ENCODE measurements at places on chromosomes 7 and 10. TPM values are rescaled to one million over a fixed set of nuclear protein-coding genes. Genes with fewer than 3 reads are reported as not detected.

DNA sequence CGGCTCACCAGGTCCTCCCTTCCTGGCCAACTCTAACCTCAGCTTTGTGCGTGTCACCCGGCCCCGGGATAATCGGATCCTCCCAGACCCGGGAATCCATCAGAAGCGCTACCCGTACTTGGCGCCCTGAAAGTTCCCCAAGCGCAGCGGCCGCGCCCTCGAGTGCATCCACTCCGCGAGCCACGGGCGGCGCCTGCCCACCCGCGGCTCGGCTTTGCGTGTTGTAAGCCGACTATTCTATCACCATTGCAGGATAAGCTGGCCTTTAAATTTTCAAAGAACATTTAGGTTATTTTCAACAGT lies 35.7 kb upstream of the EBLN1 start:
- no peak for DNase-seq

GRCh38 chr10:7928536-7928935 lies 110.2 kb downstream of the TAF3 start:
- no peak for DNase-seq

GRCh38 chr7:121761399-121761798 lies 111.6 kb upstream of the PTPRZ1 start:
- peak; percentile 4 for DNase-seq

GRCh38 chr10:77189075-77189474 lies 448.5 kb downstream of the KCNMA1 start:
- DNase-seq: no peak

DNA sequence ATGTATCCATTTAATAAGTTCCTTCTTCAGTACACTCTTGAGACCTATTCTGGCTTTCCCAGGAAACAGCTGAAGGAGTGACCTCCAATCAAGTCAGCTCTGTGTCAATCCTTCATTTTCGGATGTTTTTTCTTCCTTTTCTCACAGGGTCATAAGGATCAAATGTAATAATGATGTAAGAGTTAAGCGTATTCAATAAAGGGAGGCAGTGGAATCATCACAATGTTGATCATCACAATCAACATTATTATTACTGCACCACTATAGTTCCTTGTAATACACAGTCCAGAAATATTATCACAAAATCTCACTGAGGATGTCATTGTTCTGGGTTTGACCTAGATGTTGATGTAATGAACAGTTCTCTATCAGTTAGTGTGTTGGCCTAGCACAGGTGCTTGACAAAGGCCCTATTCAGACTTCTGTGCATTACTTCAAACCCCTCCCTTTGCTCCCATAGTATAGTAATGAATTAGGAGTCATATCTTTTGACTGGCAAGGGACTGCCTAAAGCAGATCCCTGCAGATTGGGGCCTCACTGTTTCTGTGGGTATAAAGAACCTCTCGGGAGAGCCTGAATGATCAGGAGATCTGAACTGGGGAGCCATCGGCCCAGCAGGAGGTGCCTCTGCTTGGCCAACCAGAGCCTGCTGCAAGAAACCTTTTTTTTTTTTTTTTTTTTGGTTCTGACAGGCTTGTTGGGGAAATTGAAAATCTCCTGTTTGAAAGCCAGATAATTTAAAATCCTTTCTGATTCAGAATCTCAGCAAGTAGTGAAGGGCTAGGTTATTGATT lies 100.6 kb downstream of the KAT6B start:
- DNase-seq: no peak

GRCh38 chr10:93859049-93859655 lies 34.6 kb upstream of the SLC35G1 start:
- DNase-seq: no peak

- no peak for DNase-seq
Measured at GRCh38 chr7:143354965-143355364, 7.5 kb downstream of the FAM131B start.

- peak; percentile 60 for DNase-seq
Measured at GRCh38 chr7:131110297-131111080, 217.2 kb upstream of the MKLN1 start.

DNA sequence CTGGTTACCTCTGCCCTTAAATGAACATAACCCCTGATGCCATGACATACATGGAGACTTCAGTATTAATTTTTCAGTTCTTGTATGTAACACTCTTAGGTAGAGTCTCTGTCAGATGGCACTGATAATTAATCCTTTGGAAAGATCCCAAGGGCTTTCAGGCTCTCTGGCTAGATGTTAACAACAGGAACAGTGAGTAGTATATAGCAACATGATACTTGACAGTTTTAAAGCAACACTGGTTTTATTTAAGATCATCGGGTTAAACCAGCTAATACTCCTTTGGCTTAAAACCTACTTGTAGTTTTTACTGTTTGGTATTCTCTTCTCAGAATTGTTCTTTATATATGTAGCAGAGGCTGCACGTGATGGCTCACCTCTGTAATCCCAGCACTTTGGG lies 27.3 kb downstream of the AHCYL2 start:
- no peak for DNase-seq

DNA sequence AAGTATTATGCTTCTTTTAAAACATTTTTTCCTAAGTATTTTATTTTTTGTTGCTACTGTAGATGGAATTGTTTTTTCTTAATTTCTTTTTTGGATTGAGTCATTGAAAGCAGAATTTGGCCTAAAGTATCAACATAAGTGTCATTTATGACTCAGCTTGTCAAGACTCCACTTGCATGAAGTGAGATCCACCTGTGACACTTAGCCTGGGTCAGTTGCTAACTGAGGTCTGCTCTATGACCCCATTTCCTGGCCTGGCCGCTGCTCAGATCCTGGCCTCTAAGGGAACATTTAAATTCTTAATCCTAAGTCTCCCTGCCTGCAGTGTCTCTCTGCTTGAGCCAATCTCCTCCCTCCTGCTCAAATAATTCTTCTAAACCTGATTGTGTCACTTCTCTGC lies 35.5 kb downstream of the TMEM270 start:
- DNase-seq: peak; percentile 86

- peak; percentile 94 for DNase-seq
Measured at GRCh38 chr7:29987811-29988317, 1.7 kb downstream of the SCRN1 start.

GRCh38 chr10:133353202-133353959 lies 4.4 kb downstream of the FUOM start:
- DNase-seq: no peak

DNA sequence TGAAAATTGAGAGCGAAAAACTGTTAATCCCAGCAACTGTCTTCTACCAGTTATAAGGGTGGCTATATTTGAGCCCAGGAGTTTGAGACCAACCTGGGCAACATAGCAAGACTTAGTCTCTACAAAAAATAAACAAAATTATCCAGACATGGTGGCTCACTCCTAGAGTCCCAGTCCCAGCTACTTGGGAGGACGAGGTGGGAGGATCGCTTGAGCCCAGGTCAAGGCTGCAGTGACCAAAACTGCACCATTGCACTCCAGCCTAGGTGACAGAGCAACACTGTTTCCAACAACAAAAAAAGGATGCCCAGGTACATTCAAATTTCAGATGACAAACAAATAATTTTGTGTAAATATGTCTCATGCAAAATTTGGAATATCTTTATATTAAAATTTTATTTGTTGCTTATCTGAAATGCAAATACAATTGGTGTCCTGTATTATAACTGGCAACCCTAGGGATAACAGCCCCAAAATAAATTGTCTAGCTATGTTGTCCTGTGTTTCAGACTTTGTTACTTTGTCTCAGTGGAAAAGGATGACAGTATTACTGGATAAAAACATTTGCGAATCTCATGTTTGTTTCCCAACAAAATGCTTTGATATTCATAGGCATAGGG lies 26.7 kb downstream of the FAM171A1 start:
- DNase-seq: no peak

- DNase-seq: no peak
Measured at GRCh38 chr7:15821484-15822427, 135.3 kb upstream of the MEOX2 start.

GRCh38 chr7:120805636-120806388 lies 52.1 kb downstream of the TSPAN12 start:
- peak; percentile 60 for DNase-seq

DNA sequence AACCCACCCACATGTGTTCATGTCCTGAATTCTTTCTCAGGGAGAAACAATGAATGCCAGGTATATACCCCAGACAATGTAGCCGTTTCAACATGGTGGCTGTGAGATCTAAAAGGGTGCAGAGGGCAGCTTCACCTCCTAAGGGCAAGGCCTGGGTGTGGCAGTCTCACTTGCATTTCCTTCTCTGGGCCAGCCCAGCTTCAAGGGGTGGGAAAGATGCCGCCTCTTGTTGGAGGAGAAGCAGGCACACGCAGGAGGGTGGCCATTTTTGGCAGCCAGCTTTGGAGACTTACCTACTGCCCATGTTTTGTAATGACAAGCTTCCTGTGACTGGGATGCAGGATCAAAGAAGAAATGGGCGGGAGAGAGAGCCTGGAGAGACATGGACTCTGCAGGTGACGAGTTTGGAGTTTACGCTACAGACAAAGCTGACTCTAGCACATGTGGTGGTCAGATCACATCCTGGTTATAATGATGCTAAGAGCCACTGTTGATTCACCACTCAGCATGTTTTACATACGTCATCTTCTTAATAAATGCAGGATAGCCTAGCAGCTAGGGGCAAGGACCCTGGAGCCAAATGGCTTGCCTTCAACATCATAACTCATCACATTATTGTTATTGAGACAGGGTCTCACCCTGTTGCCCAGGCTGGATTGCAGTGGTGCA lies 116.6 kb downstream of the ANLN start:
- DNase-seq: no peak

DNA sequence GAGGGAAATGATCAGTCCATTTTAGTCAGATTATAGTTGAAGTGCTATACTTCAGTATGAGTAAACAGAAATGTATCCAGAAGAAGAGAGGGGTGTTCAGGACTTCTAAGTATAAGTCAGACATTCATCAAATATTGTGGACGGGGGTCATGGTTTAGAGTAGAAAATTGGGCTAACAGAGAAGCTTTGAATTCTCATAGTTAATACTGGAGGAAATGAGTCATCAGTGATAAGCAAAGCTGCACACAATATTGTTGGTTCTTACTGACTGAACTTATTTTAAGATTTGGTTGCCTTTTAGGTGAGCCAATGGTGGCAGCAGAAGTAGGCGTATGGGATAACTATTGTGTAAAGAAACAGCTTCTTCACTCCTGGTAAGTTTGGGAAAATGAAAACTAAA lies 1.7 kb upstream of the SUMF2 start:
- peak; percentile 87 for DNase-seq

- DNase-seq: no peak
Measured at GRCh38 chr7:46549347-46549746, 628.3 kb upstream of the IGFBP3 start.

GRCh38 chr10:1148855-1149605 lies 92.8 kb downstream of the WDR37 start:
- DNase-seq: no peak

DNA sequence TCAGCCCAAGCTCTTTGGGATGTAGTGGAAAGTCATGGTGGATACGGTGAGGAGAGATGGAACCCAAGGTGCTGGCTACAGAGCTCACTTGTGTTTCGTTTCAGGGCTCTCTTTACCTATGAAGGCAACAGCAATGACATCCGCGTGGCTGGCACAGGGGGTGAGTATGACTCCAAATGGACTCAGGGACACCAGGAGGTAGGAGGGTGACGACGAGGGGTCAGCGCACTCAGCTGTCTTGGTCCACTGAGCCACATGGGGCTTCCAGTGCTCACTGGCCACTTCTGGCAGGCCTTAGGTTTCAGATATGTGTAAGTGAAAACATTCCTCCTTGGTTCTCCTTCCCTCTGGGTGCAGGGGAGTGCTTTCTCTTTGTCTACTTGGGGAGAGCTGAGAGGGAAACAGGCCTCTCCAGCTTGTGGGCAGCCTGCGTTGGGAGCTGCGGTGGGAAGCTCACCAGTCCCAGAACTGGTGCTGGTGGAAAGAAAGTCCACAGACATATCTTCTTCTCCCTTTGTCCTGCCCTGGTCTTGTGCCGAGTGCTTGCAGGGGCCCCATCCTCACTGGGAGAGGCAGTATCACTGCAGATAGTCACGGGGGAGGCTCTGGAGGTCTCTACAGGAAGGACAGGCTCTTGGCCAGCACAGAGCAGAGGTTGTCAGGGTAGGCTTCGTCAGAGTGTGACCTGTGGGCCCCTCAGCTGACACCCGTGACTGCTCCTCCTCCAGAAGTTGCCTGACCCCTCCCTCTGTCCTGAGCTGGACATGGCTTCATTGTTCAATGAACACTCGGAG lies 5.8 kb downstream of the DBNL start:
- DNase-seq: no peak

DNA sequence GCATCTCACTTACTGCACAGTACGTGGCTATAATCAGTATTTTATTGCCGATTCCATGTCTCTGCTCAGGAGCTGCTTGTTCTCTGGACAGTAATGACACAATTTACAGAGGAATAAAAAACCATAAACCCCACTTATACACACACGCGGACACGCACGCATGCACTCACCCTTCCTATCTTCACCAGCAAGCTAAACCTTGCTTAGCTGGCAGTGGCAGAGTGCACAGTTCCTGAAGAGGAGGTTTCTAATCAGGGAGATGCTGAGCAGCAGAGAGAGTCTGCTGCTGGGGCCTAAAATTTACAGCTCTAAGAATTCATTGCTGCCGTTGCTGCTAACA lies 66.3 kb downstream of the SND1 start:
- DNase-seq: no peak

Gene AQP1
- total RNA-seq: 0.62 TPM

Gene SCIN
- 0.67 TPM for total RNA-seq

Gene C7orf33
- total RNA-seq: not detected

Gene HYAL4
- not detected for total RNA-seq

Gene CLCN1
- total RNA-seq: not detected

Gene CYP3A7
- not detected for total RNA-seq
